Sigmoid colon (tissue), 7 donors: ENCODE measurements at places on chromosomes 12 and 14. TPM values are rescaled to one million over a fixed set of nuclear protein-coding genes. Genes with fewer than 3 reads are reported as not detected.
A peak's percentile ranks its signal among the peaks of the same experiment; 100 is the strongest.

Gene ADAMTS20
- not detected for total RNA-seq

DNA sequence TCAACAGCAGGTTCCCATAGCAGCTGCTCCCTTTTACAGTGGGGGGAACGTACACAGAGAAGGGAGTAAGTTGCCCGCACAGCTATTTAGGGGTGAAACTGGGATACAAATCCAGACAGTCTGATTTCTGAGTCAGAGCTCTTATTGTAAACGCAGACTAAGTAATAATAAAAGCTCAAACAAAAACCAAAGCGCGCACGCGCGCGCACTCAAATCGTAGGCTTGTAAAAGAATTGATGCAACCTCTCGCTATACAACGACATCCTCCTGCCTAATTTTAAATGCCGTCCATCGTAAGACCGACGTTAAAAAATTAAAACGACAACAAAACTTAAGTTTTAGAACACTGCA lies 747 bp upstream of the DACT1 start:
- H3K4me1 ChIP-seq, result peaks cover 26% of the 10 kb centered on the region
- peak overlapping the region; percentile 44 for H3K4me3 ChIP-seq
- H3K27ac ChIP-seq, result peak overlapping the region; percentile 95
- H3K36me3 ChIP-seq, result peaks cover 6% of the 10 kb centered on the region
- peak; percentile 80 for DNase-seq

GRCh38 chr12:108198043-108198442 lies 69.0 kb downstream of the WSCD2 start:
- no peak overlapping the region for H3K4me3 ChIP-seq
- no peak overlapping the region for H3K27ac ChIP-seq
- H3K27me3 ChIP-seq, result no peaks in the 10 kb centered on the region
- DNase-seq, result no peak
- H3K36me3 ChIP-seq, result no peaks in the 10 kb centered on the region

GRCh38 chr14:60723907-60724618 lies at the start of gene SIX4:
SIX4 (minus strand) TSS chr14:60724351; CDS start chr14:60724074, 277 bp downstream.
- peak within 1 kb of the TSS; percentile 64 for H3K27ac ChIP-seq
- H3K36me3 ChIP-seq, result no peaks in the 10 kb centered on the region
- H3K27me3 ChIP-seq, result peaks cover 68% of the 10 kb centered on the region
- H3K4me3 ChIP-seq, result peak within 1 kb of the TSS; percentile 67
- DNase-seq, result peak; percentile 87

DNA sequence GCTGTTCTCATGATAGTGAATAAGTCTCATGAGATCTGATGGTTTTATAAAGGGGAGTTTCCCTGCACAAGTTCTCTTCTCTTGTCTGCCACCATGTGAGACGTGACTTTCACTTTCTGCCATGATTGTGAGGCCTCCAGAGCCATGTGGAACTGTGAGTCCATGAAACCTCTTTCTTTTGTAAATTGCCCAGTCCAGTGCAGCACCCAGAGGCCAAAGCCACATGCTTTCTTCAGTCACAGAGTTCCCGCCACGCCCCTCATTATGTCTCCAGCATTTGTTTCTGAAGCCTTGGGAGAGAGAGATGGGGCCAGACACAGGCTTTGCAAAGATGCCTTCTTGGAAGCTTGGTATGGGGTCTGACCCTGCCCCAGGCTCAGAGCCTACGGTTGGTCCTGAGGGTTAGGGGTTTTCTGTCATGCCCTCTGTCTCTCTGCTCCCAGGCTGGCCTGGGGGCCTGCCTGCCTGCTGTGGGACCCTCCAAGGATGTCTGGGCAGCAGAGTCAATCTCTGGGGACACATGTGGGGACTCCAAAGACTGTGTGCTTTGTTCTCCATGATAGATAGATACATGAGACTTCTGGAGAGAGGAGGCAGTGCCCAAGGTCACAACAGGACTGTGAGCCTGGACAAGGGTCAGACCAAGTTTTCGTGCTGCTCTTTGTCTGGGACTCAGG lies 114.1 kb upstream of the PRMT8 start:
- DNase-seq, result no peak
- H3K4me1 ChIP-seq, result peaks cover 7% of the 10 kb centered on the region

- H3K4me1 ChIP-seq, result peaks cover 31% of the 10 kb centered on the region
- H3K36me3 ChIP-seq, result no peaks in the 10 kb centered on the region
Measured at GRCh38 chr12:79662046-79662811, 28.5 kb downstream of the PAWR start.
